ENCODE measurements at places on chromosomes 5 and 9.

DNA sequence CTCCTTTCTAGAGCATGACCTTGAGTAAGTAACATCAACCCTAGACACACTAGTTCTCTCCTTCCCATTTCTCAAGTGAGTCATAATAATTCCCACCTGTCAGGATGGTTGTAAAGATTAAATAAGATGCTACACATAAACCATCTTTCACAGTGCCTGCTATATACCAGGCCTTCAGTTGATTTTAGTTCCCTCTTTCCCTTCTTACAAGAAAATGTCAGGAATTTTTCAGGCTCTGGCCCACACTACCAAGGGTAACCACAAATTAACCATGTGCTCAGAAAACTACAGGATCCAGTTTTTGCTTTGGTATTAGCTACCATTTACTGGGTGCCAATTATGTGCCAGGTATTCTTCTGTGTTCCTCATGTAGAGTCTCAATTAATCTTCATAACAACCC lies 42.7 kb upstream of the RARS1 start:
- DNase-seq = no peak

GRCh38 chr9:116635908-116636307 lies 51.2 kb upstream of the TRIM32 start:
- no peak for DNase-seq

GRCh38 chr9:85156652-85157051 lies 487.1 kb downstream of the NTRK2 start:
- DNase-seq = no peak

DNA sequence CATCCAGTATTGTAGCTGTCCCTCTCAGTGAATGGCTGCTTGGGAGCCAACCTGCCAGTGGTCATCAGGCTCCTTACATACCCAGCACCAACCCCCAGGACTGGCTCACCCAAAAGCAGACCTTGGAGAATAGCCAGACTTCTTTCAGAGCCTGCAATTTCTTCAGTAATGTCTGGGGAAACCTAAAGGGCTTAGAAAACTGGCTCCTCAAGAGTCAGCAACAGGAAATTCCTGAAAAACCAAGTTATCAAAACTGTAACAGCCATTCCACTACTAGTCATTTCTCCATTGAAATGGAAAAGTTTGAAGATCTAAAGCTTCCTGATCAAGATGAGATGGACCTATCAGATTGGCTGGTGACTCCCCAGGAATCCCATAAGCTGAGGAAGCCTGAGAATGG lies 12.3 kb upstream of the STING1 start:
- no peak for DNase-seq

Measured in forelimb muscle (tissue), 1 donor.